ENCODE measurements at places on chromosomes 16 and 17.
A peak's percentile ranks its signal among the peaks of the same experiment; 100 is the strongest.

DNA sequence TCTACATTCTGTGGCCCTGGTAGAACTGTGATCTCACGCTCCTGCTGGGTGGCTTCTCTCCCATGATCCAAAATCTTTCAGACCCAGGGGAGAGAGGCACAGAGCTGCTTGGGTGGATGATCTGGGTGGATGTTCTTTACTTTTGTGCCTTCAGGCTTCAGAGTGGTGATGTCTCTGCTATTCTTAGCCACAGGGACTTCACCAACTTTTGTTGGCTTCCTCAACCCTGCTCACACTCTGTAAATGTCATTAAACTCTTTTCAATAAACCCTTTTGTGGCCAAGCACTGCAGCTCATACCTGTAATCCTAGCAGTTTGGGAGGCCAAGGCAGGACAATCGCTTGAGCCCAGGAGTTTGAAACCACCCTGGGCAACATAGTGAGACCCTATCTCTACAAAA, 7.6 kb downstream of the CLEC10A start:
- no peak for DNase-seq

DNA sequence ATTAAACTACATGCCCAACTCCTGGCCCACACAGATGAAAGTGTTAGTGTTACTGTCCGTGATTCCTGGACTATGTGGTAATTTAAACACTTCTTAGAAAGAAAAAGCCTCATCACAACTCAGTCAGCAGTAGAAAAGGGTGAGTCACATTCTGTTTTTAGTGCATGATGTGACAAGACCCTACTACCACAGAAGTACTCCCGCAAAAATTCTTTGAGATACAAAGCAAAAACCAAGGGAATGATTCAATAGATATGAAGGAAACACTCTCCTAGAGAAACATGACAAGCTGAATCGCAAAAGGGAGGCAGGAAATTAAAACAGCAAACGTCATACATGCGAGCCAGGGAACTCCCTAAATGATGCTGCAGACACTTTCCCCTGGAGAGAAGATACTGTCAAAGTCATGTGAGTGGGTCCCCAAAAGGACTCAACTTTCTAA, 14.4 kb downstream of the SNN start:
- peak; percentile 24 for DNase-seq

DNA sequence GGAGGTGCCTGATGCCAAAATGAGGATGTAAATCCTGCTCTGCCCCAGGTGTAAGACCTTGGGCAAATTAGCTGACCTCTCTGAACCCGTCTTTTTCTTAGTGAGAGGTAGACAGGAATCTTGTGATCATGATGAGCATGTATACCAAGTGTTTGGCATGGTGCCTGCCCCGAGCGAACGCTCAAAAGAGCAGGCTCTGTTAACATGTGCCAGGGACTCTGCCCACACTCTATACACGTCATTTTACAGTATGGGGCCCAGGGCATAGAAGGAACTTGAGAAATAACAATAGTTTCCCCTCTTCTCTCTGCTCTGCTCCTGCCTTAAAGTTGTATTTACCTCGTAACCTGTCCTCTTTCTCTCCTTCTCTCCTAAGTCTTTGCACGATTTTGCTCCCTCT, 9.3 kb upstream of the MAF start:
- no peak for DNase-seq

DNA sequence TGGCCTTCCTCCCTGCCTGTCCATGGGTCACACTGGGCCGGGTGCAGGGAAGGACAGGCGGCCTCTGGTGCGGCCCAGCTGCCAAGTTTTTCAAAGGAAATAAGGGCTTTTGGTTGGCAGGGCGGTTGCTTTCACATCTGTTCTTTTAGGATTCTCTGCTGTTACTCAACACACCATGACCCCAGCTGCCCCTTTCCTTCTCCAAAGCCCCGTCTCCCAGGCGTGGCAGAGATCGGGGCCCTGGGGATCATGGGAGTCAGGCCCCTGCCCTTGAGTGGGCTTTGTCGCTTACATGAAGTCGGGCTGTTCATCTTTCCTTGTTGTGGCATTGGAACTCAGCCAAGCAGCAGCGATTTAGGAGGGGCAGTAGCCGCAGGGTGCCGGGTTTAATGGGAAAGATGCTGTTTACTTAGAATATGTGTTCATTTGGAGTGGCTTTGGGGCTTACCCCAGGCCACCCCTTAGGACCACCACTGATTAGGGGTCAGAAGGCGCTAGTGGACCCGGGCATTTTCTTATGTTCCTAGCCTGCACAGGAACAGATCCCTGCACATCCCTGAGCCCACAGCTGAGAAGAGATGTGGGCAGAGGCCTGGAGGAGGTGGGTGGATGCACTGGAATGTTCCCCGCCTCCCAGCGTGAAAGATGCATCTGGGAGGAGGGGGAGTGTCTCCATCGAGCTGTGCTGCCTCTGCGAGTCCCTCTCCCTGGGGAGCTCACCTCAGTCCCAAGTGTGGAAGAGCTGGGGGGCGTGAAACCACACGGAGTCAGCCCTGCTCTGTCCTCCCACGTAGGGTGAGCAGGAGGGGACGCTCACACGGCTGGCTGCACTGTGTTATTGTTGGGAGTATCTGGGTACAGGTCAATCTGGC, 6.8 kb upstream of the ADCY7 start:
- no peak for DNase-seq

- DNase-seq, result no peak
These were observed 66.8 kb downstream of the GPRC5B start for GRCh38 chr16:19817875-19818274.

DNA sequence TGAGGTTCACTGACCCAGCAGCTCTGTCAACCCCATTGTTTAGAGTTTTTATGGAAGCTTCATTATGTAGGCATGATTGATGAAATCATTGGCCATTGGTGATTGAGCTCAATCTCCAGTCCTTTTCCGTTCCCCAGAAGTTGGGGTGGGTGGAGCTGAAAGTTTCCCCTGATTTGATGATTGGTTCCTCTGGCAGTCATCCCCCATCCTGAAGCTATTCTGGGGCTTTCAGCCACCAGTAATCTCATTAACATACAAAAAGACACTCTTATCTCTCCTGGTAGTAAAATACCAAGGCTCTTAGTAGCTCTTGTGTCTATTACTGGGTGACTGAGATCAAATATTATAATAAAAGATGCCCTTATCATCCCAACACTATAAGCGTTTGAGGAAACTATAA, 67.1 kb downstream of the TANC2 start:
- no peak for DNase-seq

DNA sequence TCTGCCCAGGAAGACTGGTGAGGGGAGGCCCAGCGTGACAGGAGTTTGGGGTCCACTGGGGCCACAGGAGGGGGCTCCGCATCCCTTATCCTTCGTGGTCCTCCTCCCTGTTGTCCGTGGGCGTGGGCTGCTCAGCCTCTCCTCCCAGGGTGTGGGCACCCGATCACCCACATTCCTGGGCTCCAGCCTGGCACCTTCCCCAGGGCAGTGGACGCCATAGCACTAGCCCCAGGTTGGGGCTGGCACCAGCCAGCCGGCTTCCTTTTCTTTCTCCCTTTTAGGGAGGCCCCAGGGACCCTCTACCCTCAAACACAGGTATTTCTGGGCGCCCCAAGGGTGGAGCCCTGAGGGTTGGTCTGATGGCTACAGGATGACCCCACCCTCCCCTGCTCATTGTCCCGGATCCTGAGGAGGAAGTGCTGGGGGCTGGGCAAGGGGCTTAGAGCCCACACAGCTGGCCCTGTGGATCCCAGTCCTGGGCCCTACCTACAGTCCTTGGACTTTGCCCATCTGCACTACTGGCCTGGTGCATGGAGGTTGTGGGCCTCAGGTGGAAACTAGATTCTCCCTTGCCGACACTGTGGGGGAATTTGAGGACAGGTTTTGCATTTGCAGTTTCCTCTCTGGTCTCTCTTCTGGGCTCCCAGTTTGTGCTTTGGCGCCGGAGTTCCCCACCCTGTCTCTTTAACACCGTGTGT, 1.1 kb downstream of the KIF1C start:
- no peak for DNase-seq

GRCh38 chr17:1299552-1300370, 20.3 kb downstream of the TRARG1 start:
- DNase-seq, result no peak

DNA sequence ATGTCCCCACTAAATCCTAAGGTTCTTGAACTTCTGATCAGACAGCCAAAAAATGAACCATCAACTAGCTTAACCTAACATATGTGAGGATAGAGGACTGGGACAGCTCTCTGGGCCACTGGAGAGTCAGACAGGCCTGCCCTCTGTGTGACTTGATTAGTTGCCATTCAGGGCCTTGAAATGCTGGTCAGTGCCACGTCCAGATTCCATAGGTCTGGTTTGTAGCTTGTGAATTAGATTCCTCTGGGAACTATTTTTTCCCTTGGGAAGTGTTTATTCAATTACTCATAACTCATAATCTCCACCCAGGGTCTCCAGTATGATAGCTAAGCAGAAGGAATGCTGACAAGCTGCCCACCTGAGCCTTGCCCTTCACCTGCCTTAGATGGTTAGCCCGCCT, 48.2 kb downstream of the IGF2BP1 start:
- DNase-seq, result no peak

- no peak for DNase-seq
These were observed 904.8 kb downstream of the CDH8 start for GRCh38 chr16:61131447-61131846.

DNA sequence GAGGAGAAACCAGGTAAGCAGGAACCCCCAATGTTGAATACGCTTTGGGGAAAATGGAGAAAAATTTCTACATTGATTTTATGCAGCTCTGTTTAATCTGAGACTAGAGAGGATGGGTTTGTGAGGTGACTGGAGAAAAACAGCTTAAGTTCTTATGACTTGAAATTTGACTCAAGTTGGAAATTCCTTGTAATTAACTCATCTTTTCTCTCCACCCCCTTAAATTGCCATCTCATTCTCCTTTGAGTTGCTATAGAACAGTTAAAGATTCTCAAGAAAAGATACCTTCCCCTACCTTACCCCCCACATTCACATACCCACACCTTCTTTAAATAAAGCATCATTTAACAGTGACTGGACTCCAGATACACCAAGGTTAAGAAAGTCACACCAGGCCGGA, 24.2 kb downstream of the ZNRF1 start:
- DNase-seq, result no peak

GRCh38 chr16:5450409-5451104, 353.0 kb upstream of the EEF2KMT start:
- no peak for DNase-seq

- no peak for DNase-seq
These were observed 432.6 kb downstream of the TOX3 start for GRCh38 chr16:52114379-52114778.

DNA sequence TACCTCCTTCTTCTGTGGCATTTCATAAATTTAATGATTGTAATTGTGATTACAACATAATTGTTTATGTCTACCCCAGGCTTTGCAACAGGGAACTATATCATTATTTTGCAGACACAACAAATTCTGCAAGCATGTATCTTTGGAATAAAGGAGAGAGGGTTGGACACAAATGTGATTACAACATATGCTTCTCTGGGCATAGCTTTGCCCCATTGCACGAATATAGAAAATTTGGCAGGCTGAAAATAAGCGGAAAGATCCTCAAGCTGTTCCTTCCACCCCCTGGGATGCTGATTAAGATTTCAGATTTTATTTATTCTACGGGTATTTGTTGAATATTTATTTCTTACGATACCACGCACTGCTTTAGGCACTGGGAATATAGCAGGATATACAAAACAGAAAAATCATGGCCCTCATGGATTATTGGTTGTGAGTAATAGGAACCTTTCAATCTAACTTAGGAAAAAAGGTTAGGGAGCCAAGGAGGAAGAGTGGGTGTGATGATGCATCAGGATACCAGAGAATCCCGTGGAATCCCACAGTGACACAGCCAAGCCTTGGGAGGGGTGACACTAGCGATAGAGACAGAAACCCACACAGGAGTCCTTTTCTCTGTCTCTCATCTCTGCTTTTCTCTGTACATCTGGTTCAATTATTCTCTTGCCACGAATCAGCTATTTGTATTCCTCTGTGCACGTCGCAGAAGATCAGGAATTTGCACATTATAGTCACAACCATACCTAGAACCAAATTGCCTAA, 520.7 kb downstream of the MAF start:
- no peak for DNase-seq

DNA sequence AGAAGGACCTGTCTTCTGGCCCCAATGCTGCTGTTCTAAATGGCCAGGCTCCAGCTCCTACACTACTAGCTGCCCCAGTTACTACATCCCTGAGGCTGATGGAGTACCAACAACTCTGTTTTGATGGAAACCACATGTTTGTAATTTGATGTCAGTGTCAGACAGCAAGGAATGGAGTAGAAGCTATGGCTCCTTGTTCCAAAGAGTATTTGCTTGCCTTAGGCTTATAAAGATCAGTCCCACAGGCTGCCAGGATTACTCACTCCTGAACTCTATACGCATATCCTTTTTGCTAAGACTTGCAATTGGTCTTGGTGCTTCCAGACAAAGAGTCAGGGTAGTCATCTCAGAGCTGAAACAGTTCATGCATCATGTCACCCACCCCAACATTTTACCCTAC, 139.6 kb downstream of the HS3ST3A1 start:
- no peak for DNase-seq

- DNase-seq, result no peak
These were observed 29.7 kb upstream of the TENT4B start for GRCh38 chr16:50123417-50123816.

GRCh38 chr17:61805399-61805798, 57.9 kb downstream of the BRIP1 start:
- peak; percentile 45 for DNase-seq

DNA sequence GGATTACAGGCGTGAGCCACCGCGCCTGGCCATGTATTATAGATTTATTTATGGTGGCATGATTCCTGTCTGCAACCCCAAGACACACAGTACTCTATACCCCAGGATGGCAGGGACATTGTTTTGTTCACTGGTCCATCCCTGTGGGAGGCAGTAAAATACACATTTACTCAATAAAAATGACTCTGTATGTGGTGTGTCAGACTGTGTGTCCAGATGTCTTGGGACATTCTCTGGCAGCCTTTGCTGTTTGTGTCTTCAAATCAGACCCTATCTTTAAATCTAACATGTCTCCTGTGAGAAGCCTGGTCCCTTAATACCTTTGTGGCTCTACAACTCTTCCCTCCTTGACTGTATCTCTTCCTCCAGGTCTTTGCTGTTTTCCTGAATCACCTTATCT, 1.7 kb upstream of the COASY start:
- no peak for DNase-seq

GRCh38 chr17:70298929-70299531, 129.7 kb downstream of the KCNJ2 start:
- no peak for DNase-seq

GRCh38 chr17:55351226-55351625, 70.4 kb downstream of the MMD start:
- DNase-seq, result no peak
